H54 (cell line): ENCODE measurements at places on chromosomes 4 and X.

GRCh38 chr4:910366-911091 is 21.6 kb downstream of the GAK start:
- DNase-seq, result no peak

- no peak for DNase-seq
Measured at GRCh38 chrX:30280428-30280827, 28.8 kb downstream of the NR0B1 start.

GRCh38 chrX:143027275-143027674 is 1.5 kb downstream of the SPANXN4 start:
- no peak for DNase-seq

GRCh38 chr4:38529189-38530115 is 134.5 kb upstream of the KLF3 start:
- no peak for DNase-seq

- no peak for DNase-seq
Measured at GRCh38 chr4:11702886-11703557, 274.3 kb upstream of the HS3ST1 start.

DNA sequence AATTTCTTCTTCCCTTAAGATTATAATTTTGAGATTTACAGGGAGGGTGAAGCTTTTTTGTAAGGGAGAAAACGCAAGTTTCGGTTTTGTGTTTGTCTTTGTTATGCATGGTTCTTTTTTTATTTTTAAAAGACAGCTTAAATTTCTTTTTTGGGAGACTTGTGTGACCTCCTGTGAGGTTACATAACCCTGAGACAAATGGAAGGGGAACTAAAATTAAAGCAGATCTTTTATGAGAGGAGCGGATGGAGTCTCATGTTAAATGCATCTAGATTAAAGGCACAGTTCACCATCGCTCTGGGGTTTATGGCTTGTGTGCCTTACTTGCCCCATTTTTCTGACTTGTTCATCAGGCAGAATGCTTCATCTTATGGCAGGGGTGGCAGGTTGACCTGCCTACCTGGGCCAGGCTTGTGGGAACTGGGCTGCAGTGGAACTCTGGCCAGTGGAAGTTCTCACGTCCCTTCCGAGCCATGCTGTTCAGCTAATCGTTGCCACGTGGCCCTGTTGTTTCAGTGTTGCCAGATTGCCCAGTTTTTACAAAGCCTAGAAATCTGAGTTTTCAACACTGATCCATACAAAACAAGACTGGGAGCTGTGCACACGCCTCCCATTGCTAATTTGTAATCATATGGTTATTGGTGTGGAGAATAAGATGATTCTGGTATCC is 291.8 kb downstream of the ARHGAP10 start:
- DNase-seq, result no peak

DNA sequence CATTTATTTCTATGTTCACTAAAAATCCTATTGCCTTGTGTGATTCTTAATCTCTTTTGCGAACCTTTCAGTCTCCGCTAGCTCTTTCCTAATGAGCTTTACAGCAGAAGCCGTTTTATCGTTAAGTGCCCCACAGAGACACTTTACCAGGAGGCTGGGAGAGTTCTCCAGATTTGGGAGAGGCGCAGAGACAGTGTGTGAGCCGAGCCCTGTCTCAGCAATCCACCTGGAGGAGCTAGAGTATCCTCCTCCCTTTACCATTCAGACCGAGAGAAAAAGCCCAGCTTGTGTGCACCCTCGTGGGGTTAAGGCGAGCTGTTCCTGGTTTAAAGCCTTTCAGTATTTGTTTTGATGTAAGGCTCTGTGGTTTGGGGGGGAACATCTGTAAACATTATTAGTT is 54.9 kb upstream of the MTM1 start:
- DNase-seq, result no peak

- DNase-seq, result no peak
Measured at GRCh38 chr4:43709443-43709842, 739.2 kb downstream of the KCTD8 start.

GRCh38 chr4:158722291-158722916 is 792 bp downstream of the PPID start:
- DNase-seq, result no peak

GRCh38 chr4:24266951-24267722 is 317.2 kb downstream of the DHX15 start:
- no peak for DNase-seq

DNA sequence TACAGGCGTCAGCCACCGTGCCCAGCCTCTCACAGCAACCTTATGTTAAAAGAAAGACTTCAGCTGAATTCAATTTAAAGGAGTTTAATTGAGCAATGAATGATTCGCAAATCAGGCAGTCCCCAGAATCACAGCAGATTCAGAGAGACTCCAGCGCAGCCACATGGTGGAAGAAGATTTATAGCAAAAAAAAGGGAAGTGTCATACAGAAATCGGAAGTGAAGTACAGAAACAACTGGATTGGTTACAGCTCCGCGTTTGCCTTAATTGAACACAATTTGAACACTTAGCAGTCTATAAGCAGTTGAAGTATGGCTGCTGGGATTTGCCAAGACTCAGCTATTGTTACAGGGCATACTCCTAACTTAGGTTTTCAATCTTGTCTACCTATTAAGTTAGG is 19.8 kb downstream of the CENPVL3 start:
- DNase-seq, result no peak

DNA sequence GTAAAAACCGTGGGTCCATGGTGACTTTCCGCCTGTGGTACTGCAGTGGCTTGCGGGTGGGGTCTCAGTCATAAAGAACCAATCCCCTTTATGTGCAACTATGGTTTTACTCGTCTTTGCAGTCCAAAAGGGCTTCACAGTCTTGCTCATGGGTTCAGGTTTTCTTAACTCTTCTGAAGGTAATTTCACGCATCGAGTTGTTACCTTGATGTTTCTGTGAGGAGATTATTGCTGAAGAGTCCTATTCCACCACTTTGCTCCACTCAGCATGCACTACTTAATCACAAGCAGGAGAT is 41.5 kb downstream of the F8 start:
- no peak for DNase-seq

DNA sequence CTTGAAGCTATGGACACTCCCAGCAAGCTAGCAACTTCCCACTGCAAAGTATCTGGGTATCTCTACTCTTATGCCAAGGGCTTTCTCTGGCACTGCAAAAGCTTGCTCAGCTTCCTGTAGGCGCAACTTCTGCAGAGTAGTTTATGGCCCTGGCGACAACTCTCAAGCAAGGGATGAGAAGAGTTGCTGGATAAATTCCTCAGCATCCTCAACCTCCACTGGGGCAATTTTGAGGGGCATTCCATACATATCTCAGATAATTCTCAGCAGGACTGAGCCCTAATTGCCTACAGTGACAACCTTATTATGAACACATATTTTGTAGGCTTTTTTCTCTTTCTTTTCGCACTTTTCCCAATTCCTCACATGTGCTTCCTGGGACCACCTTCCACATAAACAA is 31.2 kb upstream of the TAB3 start:
- no peak for DNase-seq

DNA sequence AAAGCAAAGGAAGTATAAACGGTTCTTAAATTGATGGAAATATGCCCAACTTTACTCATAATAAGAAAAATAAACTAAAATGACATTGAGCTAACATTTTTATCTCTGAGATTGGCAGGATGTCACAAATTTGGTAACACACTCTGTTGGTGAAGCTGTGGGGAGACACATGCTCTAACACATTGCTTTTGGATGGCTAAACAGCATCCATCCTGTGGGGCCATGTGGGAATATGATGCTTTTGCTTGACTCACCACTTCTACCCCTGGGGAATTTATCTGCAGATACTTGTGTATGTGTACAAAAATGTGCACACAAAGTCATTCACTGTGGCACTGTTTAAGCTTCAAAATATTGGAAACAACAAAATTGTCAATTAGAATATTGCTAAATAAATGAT is 100.2 kb downstream of the ANAPC4 start:
- DNase-seq, result no peak

- DNase-seq, result no peak
Measured at GRCh38 chrX:29535212-29536162, 679.9 kb upstream of the MAGEB2 start.

- no peak for DNase-seq
Measured at GRCh38 chr4:4608214-4608537, 66.3 kb upstream of the STX18 start.

DNA sequence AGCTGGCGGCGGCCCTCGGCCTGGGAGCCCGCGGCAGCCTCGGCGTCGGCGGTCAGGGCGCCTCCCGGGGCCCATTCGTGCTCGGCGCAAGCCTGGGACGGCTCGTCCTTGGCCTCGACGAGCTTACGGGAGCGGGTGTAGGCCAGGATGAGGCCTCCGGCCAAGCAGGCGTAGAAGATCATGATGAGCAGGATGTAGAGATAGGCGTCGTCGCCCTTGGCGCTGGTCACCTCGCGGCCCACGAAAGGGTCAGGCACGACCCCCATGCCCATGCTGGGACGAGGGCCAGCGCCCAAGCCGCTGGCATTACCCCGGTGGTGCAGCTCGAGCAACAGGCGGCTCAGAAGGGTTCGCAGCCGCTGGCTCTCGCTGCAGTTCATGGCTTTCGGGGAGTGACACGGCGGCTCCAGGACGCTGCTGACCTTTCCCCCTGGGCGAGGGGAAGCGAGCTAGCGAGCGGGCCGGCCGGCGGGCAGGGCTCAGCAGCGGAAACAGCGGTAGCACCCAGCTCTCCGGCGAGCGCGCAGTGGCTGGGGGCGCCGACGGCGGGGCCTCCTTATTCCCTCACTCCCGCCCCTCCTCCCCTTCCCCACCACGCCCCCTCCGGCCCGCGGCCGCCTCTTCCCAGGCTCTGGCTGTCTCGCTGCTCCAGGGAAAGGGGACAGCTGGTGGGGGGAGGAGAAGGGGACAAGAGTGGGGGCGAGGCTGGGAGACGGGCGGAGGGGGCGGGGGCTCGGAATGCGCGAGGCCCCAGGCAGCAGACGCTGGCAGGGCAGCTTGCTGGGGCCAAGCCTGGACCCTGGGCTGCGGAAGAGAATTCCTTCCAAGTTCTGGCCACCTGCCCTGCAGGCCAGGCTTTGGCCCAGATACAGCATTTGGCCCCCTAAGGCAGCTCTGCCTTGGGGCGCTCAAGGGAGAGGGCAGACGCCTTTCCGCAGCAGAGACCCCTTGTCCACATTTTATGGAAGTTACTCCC is at the start of gene KCNE5:
Gene KCNE5 (minus strand): TSS at position 532 of the 976 bp plus-strand sequence. CDS start 152 bp downstream, at position 380.
- no peak for DNase-seq

GRCh38 chrX:12076046-12076445 is 62.2 kb upstream of the FRMPD4 start:
- no peak for DNase-seq

- no peak for DNase-seq
Measured at GRCh38 chrX:96449191-96449590, 235.5 kb upstream of the DIAPH2 start.

- DNase-seq, result no peak
Measured at GRCh38 chr4:81566161-81566591, 94.5 kb upstream of the RASGEF1B start.

GRCh38 chr4:184259081-184259480 is 41.4 kb upstream of the ENPP6 start:
- DNase-seq, result no peak

DNA sequence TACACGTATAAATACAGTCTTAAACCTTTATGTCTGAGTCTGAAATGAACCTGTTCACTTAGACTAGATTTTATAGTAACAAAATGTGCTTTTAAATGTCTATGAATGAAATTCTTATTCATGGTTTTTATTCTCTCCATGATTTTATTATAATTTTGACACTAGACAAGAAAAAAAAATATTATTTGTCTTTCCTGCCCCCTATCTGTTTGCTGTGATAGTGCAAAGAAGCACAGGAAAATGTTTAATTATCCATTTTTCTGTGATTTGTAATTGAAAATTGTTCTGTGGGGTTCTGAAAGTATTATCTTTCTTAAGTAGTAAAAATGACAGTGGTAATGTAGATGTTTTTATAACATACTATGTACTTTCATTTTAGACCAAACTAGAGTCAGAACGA is 52.0 kb downstream of the INTS6L start:
- DNase-seq, result no peak

DNA sequence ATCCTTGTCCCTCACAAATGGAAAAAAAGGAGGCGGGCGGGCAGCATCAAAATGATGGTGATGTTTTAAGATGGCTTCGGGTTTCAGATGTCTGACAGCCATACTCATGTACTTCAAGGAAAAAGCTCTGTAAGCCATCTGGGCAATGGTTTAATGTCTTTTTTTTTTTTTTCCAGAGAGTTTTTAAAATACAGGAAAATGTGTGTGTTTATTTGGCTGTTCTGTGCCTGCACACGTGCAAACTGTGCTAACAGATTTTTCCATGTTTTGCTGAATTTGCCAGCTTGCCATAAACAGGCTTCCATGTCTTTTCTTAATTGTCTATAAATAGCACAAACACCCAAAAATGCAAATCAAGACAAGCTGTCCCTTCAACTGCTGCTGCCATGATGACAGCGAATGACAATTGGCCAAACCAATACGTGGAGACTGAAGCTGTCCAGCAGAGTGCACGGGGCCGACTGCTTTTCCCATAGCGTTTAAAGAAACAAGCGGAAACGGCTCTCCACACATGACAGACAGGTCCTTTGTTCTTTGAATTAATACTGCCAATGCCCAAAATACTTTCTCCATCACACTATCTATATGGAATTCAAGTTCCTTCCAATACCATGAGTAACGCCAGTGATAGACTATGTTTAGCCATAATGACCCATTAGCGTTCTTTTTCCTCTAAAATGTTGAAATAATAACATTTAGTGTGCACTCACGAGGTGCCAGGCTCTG is 35.7 kb downstream of the AFAP1 start:
- no peak for DNase-seq

DNA sequence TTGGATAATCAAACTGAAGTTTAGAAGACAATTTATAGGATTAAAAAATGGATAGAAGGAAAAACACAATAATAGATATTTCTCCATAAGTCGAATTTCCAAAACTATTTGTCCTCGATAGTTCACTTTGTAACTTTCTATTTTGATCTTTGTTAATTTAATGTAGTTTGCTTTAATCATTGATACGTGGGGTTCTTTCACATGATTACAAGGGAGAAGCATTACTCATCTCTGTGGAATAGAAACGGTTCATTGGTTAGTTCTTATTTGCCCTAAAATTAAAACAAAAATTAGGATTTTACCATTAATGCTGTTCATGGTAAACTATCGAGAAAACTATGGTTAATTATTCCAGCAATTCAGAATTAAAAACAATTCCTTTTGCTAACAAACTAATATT is 2.1 kb downstream of the TET2 start:
- DNase-seq, result no peak

DNA sequence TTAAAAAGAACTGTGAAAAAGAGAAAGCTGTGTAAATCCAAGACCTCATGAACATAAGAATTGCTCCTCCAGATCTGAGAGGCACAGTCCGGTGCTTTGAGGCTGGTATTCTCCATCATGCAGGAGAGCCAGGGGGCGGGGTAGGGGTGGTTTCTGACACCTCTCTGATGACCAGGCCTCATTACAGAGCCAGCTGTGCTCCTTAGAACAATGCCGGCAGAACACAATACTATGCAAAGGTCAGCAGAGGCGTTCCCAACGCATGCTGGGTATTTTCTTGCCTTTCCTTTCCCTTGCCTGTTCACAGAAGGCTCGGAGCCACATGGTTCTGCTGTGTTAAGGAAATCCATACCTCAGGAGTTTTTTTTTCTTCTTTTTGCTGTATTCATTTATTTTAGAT is 91.2 kb upstream of the SOD3 start:
- DNase-seq, result no peak
